ENCODE measurements at places on chromosomes 12 and 14.

DNA sequence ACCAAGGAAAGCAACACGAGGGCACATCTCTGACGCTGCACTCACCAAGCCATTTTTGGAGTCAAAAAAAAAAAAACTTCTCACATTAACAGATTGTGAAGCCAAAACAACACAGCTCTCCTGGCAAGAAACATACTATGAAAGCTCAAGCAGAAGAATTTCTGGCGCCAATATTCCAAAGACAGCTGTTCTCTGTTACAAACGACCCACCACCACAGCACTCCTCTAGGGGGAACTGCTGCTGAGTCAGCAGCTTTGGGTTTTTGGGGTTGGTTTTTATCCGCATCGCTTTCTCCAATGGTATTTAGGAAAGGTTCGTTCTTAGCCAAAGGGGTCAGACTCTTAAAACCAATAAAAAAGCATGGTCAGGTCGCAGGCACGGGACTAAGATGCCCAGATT lies 379.4 kb downstream of the RPS29 start:
- no peak for DNase-seq

DNA sequence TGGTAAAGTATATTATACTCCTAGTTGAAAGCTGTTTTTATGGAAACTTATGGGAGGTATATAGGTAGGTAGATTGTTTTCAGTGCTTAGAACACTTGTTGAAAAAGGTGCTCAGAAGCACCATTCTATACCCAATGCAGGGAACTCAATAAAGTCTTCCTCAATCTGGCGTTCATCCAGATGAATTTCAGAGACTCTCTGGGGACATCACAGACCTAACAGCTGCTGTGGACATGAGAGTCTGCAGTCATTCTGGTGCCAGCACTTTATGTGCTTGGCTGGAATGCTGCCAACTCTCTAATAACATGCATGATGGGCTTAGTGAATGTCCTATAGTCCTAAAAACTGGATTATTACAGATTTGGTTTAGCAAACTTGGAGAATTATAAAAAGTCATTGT lies 115.9 kb downstream of the NTN4 start:
- DNase-seq: no peak

DNA sequence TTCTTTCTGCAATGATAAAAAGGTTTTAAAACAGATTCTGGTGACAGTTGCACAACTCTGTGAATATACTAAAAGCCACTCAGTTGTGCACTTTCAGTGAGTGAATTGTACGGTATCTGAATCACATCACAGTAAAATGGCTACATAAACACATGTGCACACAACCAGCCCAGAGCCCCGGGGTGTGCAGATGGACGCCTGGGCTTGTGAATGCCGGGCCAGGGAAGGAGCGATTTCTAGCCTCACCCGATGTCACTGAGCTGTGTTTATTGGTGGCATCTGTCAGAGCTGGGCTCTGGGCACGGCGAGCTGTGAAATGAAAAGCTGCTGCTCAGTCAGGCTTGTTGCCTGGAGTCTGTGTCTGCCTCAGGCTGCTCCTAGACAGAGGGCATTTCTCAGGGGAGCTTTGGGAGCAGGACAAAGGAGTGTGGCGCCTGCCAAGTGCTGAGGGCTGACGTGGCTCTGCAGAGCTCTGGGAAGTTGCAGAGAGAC lies 25.9 kb downstream of the RHOF start:
- DNase-seq: no peak

- no peak for DNase-seq
These were observed 1087.0 kb downstream of the BCL11B start for GRCh38 chr14:98185036-98185435.

DNA sequence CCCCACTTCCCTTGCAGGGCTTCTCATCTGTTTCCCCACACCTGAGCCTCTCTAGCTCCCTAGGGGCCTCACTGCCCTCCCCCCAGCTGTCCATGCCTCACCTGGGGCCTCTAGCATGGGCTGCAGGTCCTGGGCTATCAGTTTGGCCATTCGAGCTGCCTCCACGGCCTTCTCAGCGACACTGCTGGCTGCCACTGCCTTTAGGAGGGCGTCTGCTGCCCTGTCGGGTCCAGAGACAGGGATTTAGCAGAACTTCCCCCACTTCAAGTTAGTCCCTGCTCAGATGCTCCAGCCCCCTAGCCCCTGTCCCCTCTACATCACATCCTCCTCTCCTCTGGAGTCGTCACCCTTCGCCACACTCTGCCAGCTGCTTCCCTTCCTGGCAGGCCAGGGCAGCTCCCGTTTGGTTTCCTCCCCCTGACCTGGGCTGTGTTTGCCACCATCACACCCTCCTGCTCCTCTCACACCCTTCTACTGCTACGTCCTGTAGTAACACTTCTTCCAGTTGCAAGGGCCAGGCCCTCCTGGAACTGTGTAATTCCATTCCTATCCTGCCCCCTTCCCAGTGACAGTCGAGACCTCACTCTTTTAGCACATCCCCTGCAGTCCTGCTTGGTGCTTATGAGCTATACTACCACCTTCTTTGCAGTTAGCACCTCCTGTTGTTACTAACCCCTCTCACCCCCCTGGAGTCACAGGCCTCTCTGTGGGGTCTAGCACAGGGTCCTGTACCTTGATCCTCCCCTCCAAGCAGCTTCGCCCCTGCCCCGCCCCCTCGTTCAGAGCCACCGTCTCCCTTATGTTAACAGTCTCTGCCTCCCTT lies 4.3 kb upstream of the AP1G2 start:
- DNase-seq: no peak

DNA sequence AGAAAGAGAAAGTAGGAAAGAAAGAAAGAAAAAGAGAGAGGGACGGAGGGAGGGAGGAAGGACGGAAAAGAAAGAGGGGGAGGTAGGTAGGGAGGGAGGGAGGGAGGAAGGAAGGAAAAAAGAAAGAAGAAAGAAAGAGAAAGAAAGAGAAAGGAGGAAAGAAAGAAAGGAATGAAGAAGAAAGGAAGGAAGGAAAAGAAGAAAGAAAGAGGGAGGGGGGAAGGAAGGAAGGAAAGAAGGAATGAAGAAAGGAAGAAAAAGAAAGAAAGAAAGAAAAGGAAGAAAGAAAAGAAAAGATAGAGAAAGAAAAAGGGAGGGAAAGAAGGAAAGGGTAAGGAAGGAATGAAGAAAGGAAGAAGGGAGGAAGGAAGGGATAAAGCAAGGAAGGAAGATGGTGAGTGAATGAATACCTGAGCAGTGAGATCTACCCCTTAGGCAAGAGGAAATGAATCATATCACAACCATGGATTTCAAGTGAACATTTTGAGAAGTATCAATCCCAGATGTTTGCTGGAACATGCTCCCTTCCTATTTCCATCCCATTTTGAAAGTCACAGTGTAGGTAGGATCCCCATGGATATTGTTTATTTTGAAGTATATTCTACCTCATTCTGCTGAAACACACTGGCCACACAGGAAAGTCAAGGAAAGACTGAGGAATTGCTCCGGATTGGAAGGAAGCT lies 639.4 kb upstream of the TBX3 start:
- no peak for DNase-seq

DNA sequence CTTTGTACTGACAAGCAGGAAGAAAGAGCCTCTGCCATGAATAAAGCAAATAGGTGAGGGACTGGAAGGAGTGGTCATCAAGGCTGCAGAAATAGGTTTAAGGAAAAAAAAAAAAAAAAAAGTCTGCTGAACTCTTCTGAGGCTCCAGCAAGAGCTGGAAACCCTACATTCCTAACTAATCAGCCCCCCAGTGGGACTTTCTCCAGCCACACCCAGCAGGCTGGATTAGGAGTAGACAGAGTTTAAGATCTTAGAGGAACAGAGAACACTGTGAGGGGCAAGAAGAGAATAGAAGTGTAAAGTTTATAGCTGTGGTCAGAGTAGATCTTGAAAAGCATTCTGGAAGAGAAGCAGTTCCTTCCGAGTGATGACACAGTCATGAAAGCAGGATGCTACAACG lies 66.4 kb downstream of the ATXN2 start:
- no peak for DNase-seq

DNA sequence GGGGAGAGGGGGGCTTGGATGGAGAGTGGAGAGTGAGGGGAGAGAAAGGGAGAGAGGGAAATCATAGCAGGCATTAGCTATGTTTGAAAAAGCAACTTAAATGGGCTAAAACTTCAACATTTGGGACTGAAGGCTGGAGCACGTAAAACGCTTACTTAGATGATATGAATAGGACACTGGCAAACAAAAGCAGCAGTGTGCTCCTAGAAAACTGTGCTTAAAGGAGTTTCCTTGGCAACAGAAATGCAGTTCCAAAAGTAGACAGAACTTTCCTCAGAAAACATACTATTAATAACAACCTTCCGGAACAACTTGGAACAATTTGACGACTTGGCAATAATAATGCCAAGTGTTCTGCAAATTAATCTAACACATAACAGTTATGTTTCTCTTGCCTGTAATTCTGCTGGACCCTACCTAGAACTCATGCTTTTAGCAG lies 235.5 kb upstream of the NPAS3 start:
- no peak for DNase-seq

DNA sequence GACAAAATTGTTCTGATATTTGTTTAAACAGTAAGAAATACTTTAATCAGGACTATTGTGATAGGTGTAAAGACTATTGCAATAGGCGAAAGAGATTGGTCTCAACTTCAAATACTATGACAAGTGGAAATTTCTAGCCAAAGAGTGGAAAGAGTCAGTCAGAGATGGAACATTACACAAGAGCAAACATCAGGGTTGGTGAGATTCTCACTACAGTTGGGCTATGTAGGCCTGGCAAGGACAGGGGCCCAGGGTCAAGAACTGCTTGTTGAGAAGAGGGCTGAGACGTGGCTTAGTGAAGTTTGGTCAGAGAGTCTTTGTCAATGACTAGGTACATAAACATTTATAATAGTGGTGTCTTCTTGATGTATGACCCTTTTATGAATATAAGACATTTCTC lies 19.4 kb downstream of the CAND1 start:
- DNase-seq: no peak

DNA sequence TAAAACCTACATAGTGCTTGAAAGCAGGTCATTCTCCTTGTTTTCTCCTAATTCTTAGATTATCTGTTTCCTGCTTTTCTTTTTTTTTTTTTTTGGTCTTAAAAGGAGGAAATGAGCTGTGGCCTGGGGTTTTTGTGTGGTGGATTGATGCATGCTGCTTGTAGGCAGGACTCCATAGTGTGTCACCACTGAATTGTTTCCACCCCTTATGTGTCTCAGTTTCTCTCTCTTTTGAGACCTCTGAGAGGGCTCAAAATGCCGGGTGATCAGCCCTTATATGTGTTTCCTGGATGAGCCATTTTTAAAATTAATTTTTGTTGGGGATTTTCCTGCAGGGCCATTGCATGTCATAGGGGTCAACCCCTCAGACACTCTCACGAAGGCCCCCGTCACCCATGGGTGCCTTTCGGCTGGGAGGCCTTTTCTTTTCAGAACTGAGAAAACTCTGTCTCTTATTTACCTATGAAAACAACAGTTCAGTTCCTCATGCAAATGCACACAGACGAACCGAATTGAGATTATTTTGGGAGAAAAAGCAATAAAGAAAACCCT lies 32.0 kb upstream of the LRRK2 start:
- DNase-seq: peak; percentile 52
